ENCODE measurements at places on chromosomes 12 and 14. TPM values are rescaled to one million over a fixed set of nuclear protein-coding genes. Genes with fewer than 3 reads are reported as not detected.

CYP27B1 gene
- 0.54 TPM for total RNA-seq

GRCh38 chr14:100586153-100586402, 1.1 kb downstream of the BEGAIN start:
- no peak for DNase-seq
- peaks cover 43% of the 10 kb centered on the region for H3K27me3 ChIP-seq
- H3K4me1 ChIP-seq, result no peaks in the 10 kb centered on the region
- no peaks in the 10 kb centered on the region for H3K36me3 ChIP-seq
- H3K4me3 ChIP-seq, result peak overlapping the region; percentile 60

GRCh38 chr12:79203058-79203647, 338.6 kb downstream of the SYT1 start:
- no peak for DNase-seq
- no peak overlapping the region for H3K4me3 ChIP-seq
- no peak overlapping the region for H3K27ac ChIP-seq

- H3K27ac ChIP-seq, result no peak overlapping the region
- no peak overlapping the region for H3K4me3 ChIP-seq
- DNase-seq, result no peak
- no peaks in the 10 kb centered on the region for H3K36me3 ChIP-seq
- no peaks in the 10 kb centered on the region for H3K27me3 ChIP-seq
Observed at GRCh38 chr14:91067186-91067585, 6.7 kb upstream of the RPS6KA5 start.

- no peak overlapping the region for H3K27ac ChIP-seq
- no peak for DNase-seq
- no peak overlapping the region for H3K4me3 ChIP-seq
- H3K36me3 ChIP-seq, result no peaks in the 10 kb centered on the region
- H3K27me3 ChIP-seq, result no peaks in the 10 kb centered on the region
Observed at GRCh38 chr14:70724944-70725343, 83.2 kb downstream of the TTC9 start.

DNA sequence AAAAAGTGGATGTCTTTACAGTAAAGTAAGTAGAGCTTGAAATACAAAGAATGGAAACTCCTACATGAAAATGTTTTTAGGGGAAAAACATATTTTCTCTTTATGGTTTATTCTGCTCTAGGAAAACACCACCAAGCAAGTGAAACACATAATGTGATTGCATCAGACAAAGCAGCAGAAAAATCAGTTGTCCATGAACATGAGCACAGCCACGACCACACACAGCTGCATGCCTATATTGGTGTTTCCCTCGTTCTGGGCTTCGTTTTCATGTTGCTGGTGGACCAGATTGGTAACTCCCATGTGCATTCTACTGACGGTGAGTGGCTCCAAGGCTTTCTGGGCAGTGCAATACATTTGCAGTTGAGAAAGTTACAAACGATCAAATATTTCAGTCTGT, 42.6 kb upstream of the PLEKHD1 start:
- no peak overlapping the region for H3K27ac ChIP-seq
- H3K36me3 ChIP-seq, result no peaks in the 10 kb centered on the region
- no peak for DNase-seq
- no peak overlapping the region for H3K4me3 ChIP-seq
- no peaks in the 10 kb centered on the region for H3K27me3 ChIP-seq

NUBPL gene
- total RNA-seq, result 16.3 TPM

- peaks cover 18% of the 10 kb centered on the region for H3K27me3 ChIP-seq
- H3K36me3 ChIP-seq, result no peaks in the 10 kb centered on the region
- H3K27ac ChIP-seq, result no peak overlapping the region
- no peak for DNase-seq
- H3K4me3 ChIP-seq, result no peak overlapping the region
- no peaks in the 10 kb centered on the region for H3K4me1 ChIP-seq
Observed at GRCh38 chr12:52655251-52655650, 3.2 kb upstream of the KRT2 start.

GRCh38 chr12:102342281-102343006, 137.9 kb downstream of the IGF1 start:
- no peaks in the 10 kb centered on the region for H3K36me3 ChIP-seq
- DNase-seq, result no peak
- H3K4me3 ChIP-seq, result peak overlapping the region; percentile 23
- H3K27ac ChIP-seq, result peak overlapping the region; percentile 62
- peaks cover 16% of the 10 kb centered on the region for H3K4me1 ChIP-seq
- H3K27me3 ChIP-seq, result no peaks in the 10 kb centered on the region

DNA sequence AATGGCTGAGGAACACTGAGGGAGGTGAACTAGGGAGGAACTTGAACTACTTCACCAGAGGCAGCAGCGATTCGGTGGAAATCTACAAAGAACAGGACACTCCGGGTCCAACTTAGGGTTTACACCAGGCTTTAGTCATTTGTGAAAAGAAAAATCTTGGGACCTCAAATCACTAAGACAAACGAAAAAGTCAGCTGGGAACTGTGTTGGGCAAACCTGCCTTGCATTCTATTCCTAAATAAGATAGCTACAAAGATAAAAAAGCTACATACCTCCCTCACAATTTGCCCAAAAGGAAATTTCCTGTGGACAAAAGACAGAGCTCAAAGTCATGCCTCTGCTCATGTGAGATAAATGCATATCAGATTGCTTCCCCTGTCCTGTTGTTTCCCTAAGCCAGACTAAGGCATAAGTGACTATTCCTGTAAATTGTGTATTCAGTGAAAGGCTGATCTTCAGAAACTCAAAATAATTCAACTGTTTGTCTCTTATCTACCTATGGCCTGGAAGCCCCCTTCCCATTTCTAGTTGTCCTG, 106.6 kb downstream of the APAF1 start:
- H3K4me3 ChIP-seq, result no peak overlapping the region
- no peak for DNase-seq
- no peaks in the 10 kb centered on the region for H3K27me3 ChIP-seq
- no peak overlapping the region for H3K27ac ChIP-seq

- no peak overlapping the region for H3K4me3 ChIP-seq
- no peaks in the 10 kb centered on the region for H3K27me3 ChIP-seq
- H3K4me1 ChIP-seq, result peaks cover 15% of the 10 kb centered on the region
- H3K27ac ChIP-seq, result no peak overlapping the region
- no peak for DNase-seq
Observed at GRCh38 chr14:103733651-103734050, 18.0 kb downstream of the ZFYVE21 start.

- H3K27me3 ChIP-seq, result no peaks in the 10 kb centered on the region
- no peaks in the 10 kb centered on the region for H3K36me3 ChIP-seq
- peaks cover 66% of the 10 kb centered on the region for H3K4me1 ChIP-seq
- H3K27ac ChIP-seq, result peak overlapping the region; percentile 79
- no peak overlapping the region for H3K4me3 ChIP-seq
Observed at GRCh38 chr12:106144847-106145246, 6.1 kb upstream of the NUAK1 start.

- H3K27me3 ChIP-seq, result peaks cover 2% of the 10 kb centered on the region
- DNase-seq, result peak; percentile 83
- H3K4me1 ChIP-seq, result peaks cover 13% of the 10 kb centered on the region
- H3K4me3 ChIP-seq, result peak overlapping the region; percentile 26
Observed at GRCh38 chr14:103880348-103881267, 33.2 kb upstream of the PPP1R13B start.

GRCh38 chr12:48445538-48445937, 26.8 kb upstream of the ANP32D start:
- peaks cover 4% of the 10 kb centered on the region for H3K4me1 ChIP-seq
- H3K27me3 ChIP-seq, result no peaks in the 10 kb centered on the region
- DNase-seq, result no peak
- H3K4me3 ChIP-seq, result no peak overlapping the region
- no peaks in the 10 kb centered on the region for H3K36me3 ChIP-seq

SRGAP1 gene
- 1.2 TPM for total RNA-seq

DNA sequence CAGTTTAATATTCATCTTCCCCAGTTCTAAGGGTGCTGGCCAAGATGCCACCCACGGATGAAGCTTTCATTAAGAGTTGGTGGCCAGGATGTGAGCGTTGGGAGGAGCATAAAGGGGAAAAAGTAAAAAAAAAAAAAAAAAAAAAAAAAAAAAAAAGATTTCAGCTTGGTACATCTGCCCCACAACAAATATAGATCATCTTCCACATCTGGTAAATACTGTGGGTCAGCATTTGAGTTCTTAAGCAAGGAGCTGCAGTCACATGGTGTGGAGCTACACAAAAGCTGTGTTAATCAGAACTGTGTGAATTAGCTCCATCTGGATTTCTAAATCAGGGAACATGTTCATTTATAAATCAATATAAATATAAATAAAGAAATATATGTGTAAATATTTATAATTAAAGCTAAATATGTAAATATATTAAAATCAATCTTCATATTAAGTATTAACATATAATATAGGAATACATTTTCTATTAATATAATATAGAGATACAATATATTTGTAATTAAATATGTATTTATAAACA, 262.3 kb downstream of the NUAK1 start:
- H3K27me3 ChIP-seq, result no peaks in the 10 kb centered on the region
- H3K4me1 ChIP-seq, result no peaks in the 10 kb centered on the region
- no peak overlapping the region for H3K27ac ChIP-seq
- H3K4me3 ChIP-seq, result no peak overlapping the region
- H3K36me3 ChIP-seq, result no peaks in the 10 kb centered on the region

DNA sequence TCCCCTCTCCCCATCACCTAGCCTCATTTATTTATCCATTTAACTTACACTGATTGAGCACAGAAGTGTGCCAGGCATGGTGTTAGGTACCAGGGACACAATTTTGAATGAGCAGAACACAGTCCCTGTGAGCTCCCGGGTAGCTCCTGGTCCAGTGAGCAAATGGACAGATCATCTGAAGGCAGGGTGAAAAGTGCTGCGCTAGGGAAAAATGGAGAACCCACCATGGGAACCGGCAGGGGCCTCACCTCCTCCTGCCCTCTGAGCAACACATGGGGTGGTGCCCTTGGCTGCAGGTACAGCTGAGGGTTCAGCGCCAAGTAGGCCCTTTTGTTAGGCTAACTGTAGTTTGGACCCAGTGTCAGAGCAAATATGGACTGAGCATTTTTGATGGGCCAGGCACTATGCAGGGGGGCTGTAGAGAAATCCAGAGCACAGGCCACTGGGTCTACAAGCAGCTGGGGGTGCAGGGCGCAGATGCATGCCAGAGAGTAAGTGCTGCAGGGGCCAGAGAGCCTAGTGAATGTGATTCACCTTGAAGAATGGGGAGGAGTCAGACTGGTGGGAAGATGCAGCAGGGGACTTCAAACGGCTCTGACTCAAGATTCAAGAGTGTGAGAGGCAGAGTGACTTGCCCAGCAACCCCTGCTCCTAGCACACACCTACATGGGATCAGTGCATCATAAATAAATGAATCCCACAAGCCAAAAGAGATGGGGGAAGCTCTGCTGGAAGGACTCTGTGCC, 28.2 kb downstream of the LTBP2 start:
- peaks cover 3% of the 10 kb centered on the region for H3K4me1 ChIP-seq
- no peak for DNase-seq

- H3K27ac ChIP-seq, result no peak overlapping the region
- H3K27me3 ChIP-seq, result no peaks in the 10 kb centered on the region
- no peaks in the 10 kb centered on the region for H3K36me3 ChIP-seq
Observed at GRCh38 chr12:89857652-89858274, 149.1 kb upstream of the ATP2B1 start.

DNA sequence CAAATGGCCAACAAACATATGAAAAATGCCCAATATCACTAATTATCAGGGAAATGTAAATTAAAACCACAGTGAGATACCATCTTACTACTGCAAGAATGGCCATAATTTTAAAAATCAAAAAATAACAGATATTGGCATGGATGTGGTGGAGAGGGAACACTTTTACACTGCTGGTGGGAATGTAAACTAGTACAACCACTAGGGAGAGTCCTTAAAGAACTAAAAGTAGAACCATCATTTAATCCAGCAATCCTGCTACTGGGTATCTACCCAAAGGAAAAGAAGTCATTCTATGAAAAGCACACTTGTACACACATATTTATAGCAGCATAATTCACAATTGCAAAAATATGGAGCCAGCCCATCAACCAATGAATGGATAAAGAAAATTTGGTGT, 459.7 kb downstream of the GXYLT1 start:
- H3K36me3 ChIP-seq, result no peaks in the 10 kb centered on the region
- H3K27me3 ChIP-seq, result no peaks in the 10 kb centered on the region
- DNase-seq, result no peak
- no peak overlapping the region for H3K27ac ChIP-seq
- H3K4me1 ChIP-seq, result no peaks in the 10 kb centered on the region
- no peak overlapping the region for H3K4me3 ChIP-seq

IL31 gene
- not detected for total RNA-seq

ATL1 gene
- 0.64 TPM for total RNA-seq

GRCh38 chr12:102990419-102990818, 32.9 kb downstream of the ASCL1 start:
- H3K4me3 ChIP-seq, result no peak overlapping the region
- no peaks in the 10 kb centered on the region for H3K36me3 ChIP-seq
- no peaks in the 10 kb centered on the region for H3K27me3 ChIP-seq
- DNase-seq, result no peak
- no peaks in the 10 kb centered on the region for H3K4me1 ChIP-seq
- no peak overlapping the region for H3K27ac ChIP-seq

DNA sequence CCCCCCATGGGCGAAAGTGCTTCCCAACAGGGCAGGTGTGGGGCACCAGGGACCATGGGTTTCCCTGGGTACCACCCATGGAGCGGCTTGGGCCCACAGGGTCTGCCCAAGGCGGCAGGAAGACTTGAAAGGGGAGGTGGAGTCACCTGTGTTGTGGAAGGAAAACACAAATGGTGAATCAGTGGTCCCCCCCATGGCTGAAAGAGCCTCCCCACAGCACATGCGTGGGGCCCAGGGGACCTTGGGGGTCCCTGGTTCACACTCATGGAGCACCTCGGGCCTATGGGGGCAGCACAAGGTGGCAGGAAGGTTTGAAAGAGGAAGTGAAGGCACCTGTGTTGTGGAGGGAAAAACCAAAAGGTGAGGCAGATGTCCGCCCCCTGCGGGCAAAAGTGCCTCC, 581.9 kb downstream of the ALG10 start:
- no peak for DNase-seq
- H3K4me3 ChIP-seq, result no peak overlapping the region
- no peaks in the 10 kb centered on the region for H3K27me3 ChIP-seq
- H3K4me1 ChIP-seq, result no peaks in the 10 kb centered on the region
- no peak overlapping the region for H3K27ac ChIP-seq
- no peaks in the 10 kb centered on the region for H3K36me3 ChIP-seq

ASCL1 gene
- not detected for total RNA-seq

GRCh38 chr12:66693901-66694513, 15.1 kb upstream of the GRIP1 start:
- no peaks in the 10 kb centered on the region for H3K4me1 ChIP-seq
- no peaks in the 10 kb centered on the region for H3K27me3 ChIP-seq
- H3K4me3 ChIP-seq, result no peak overlapping the region

SYCP3 gene
- total RNA-seq, result not detected

All from psoas muscle (tissue), 8 donors.